ENCODE measurements at places on chromosomes 6 and 20.
A peak's percentile ranks its signal among the peaks of the same experiment; 100 is the strongest.

DNA sequence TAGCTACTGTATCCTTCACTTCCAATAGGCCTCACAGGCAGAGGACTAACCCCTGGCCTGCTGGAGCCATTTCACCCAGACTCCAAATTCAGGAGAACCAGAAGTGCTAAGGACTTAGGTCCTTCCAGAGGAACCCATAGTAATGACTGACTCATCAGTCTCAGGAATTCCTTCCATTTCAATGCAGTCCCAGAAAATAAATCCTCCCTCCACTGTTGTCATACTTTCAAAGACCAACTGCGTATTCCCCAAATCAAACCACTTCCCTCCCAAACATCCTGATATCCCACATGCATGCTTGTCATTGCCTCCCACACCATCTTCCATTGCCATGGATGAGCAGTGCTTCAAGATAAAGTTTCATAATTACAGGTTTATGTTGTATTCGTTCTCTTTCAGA, 31.8 kb upstream of the NT5E start:
- DNase-seq: no peak

GRCh38 chr6:9039258-9039657, 603.9 kb upstream of the SLC35B3 start:
- DNase-seq: no peak

DNA sequence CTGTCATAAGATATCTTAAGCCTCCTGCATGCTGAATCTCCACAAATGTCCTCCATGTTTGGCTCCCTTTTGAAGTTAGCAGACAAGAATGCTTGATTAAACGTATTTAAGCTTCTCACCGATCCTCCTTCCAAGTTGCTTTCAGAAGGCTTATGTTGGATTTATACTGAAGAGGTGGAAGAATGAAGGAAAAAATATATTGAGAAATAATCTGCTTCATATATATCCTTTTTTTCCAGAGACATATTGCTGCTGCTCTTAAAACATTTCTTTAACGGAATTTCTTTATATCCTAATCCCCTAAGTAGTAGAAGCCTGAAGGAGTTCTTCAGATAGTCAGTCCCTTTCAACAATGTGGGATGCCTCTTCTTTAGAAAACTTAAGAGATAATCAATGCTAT, 329.0 kb upstream of the MARCKS start:
- DNase-seq: no peak

DNA sequence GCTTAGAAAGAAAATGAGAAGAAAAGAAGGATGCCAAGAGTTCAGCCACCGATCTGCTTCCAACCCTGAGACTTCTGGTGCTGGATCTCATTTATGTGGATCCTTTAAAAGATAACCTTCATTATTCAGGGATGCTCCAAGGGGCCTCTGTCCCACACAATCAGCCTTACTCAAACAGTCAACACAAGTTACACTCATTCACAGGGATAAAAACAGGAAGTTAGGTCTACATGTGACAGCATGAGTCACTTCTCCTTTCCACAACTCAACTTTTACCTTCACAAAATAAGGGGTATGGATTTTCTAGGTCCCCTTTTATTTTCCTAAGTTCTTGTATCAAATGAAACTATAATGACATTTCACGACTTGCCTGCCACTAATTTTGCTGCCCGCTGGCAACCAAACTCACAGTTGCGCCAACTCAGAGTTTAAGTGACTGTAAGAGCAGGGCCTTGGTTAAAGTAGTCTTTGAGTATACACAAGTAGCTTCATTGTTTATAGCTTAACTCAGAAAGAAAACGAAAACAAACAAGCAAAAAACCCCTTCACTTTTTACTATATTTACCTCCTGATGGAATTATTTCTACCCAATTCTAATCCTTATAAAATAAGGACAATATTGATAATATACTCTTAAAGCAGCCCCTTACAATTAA, 278.8 kb upstream of the RUNX2 start:
- no peak for DNase-seq

GRCh38 chr6:152135755-152136448, 328.4 kb downstream of the ESR1 start:
- DNase-seq: no peak

DNA sequence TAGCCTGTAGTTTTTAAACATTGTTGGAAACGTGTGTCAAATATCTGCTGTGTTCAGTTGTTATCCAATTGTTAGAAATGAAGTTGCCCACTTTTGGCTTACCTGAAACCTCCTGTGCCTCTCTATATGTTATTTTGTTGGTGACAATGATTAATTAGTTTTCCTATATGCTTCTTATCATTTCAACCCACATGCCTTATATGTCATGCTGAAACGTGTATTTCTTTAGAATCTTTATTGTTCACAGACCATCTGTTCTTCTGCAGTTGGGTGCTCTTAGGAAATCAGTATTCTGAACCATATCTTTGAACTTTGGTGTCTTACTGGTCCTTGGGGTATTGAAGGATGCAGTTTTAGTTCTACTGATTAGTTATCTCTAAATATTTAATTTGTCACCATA, 91.2 kb upstream of the SCGN start:
- DNase-seq: no peak

GRCh38 chr20:2236256-2236655, 59.5 kb upstream of the TGM3 start:
- no peak for DNase-seq

DNA sequence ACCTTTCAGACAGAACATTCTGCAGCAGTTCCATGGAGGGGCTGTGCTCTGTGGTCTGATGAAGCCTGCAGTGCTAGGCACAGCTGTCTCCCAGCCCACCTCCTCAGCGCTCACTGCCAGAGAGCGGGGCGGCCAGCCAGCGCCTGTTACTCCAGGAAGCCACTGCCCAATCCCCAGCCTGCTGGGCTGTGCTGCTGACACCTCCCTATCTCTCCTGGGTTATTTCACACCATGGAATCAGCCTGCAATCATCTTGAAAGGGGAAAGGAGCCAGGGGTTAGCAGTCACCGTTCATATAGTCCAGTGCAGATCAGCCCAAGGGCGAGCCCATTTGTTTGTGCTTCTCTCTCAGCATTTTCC, 46.3 kb upstream of the NHSL1 start:
- no peak for DNase-seq

DNA sequence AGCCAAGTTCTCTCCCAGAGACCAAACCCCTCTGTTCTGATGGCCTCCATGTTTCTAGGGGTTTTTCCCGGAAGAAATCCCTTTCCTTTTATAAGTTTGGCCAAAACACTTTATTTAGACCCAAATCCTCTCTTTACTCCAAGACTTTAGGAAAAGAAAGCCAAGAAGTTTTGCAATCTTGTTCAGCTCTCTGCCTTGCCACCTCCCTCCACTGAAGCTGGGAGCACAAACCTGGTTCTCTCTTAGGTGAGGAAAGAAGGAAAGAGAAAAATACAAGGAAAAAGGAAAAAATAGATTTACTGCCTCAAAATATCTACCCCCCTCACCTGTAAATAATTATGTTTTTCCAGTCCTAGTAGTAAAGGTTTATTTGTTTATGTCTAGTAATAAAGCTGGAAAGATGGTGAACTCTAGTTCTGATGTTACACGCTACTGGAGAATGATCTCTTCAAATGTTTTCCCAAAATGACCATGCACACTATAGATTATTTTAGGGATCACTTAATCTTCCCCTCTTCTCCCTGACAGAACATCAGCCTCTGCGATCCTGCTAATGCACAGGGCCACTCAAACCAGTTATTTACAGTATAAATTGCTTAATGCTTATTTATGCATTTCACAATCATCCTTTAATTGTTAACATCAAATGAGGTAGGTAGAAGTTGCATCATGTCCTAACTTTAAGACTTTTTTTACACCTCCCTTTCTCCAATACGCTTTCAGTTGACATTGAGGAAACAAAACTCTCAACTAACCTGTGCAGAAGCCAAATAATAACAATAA, 10.9 kb upstream of the ARG1 start:
- no peak for DNase-seq

DNA sequence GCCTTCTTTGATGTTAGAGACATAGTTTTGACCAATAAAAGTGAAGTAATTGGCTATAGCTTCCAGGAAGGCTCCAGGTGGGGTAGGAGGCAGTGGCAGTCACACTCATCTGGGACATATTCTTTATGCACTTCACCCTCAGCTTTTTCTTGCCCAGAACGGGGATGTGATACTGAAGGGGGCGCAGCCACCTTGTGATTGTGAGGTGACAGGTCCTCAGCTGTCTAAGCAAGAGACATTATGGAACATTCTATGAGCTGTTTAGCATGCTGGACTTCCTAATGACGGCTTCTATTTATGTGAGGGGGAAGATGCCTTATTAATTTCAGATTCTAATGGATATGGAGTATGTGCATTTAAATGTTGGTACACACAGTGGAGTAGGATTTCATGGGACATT, 151.3 kb upstream of the ZFP64 start:
- peak; percentile 21 for DNase-seq
